ENCODE measurements at places on chromosomes 2 and 18. TPM values are rescaled to one million over a fixed set of nuclear protein-coding genes. Genes with fewer than 3 reads are reported as not detected.

- DNase-seq: no peak
Observed at GRCh38 chr2:105765415-105766299, 20.9 kb downstream of the NCK2 start.

DNA sequence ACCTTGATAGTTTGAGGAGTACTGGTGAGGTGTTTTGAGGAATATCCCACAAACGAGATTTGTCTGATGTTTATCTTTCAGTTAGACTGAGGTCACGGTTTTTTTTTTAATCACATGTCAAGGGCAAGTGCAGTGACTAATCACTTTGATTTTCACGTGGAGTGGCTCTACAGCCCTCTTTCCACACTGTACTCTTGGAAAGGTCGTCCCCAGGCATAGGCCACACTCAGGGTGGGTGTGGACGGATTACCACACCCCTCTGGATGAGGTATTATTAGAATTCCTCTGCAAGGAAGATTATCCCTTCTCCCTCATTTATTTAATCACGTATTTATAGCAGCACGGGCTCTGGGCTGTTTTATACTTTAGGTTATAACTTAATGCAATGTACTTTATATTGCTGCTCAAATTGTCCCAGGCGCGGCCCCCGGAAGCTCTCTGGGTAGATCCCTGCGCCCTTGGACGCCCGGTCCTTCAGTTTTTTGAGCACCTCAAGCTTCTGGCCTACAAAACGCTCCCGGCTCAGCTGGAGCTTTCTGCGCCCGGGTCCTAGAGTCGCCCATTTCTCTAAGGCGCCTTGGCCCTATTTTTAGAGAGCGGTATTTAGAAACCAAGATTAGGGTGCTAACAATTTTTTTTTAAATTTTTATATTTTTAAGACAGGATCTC is 515 bp upstream of the PLEKHB2 start:
- peak; percentile 50 for DNase-seq

Gene RAB31
- total RNA-seq: 37.5 TPM

DNA sequence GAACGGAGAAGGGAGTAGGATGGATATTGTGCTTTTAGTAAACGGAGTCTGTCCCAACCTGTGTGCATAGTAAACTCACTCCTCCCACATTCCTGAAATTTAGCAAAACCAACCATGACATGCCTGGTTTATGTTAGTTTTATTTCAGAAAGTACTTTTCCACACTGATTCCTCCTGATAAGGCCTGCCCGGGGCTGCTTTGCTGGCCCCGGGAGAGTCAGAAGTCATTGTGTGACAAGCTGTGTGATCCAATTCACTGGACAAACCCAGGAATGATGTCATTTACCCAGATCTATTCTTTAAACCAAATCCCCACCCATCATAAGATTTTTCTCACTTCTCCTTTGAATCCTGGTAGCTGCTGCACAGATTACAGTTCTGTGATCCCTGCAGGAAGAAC is 109.0 kb downstream of the SETBP1 start:
- DNase-seq: no peak

DNA sequence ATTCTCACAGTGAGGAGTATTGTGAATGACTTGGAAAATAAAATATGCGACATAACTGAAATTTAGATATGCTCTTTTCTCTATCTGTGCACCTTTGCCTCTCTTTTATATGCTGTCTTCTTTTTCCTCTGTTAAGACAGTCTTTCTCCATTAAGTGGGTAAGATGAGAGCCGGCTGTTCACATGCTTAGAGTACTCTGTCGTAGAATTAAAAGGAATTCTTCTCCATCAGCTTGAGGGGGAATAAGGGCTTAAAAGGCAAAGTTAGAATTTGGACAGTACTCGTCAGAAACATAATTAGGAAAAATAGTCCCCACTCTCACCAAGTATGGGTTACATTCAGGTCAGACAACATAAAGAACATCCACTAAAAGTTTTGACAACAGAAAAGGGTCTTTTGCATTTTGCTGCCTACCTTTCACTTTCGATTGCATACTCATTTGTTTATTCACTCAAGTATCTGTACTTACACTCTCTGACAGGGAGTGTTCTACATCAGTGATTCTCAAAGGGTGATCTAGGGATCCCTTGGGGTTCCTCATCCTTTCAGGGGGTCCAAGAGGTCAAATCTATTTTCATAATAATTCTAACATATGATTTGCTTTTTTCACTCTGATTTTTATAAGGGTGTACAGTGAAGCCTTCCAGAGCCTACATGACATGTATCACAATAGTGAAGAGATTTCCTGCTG is 48.0 kb downstream of the ARHGAP15 start:
- DNase-seq: no peak

Gene CRACDL
- total RNA-seq: 2.0 TPM

DNA sequence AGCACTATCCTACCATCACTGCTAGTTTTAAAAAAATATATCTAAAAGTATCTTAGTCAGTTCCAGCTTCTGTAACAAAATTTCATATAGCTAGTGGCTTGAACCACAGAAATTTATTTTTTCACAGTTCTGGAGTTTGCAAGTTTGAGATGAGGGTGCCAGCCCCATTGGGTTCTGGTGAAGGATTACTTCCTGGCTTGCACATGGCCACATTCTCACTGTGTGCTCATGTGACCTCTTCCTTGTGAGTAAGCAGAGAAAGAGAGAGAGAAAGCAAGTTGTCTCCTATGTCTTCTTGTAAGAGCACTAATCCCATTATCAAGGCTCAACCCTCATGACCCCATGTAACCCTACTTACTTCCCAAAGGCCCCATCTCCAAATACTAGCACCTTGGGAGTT is 158.9 kb downstream of the DOK6 start:
- DNase-seq: no peak

DNA sequence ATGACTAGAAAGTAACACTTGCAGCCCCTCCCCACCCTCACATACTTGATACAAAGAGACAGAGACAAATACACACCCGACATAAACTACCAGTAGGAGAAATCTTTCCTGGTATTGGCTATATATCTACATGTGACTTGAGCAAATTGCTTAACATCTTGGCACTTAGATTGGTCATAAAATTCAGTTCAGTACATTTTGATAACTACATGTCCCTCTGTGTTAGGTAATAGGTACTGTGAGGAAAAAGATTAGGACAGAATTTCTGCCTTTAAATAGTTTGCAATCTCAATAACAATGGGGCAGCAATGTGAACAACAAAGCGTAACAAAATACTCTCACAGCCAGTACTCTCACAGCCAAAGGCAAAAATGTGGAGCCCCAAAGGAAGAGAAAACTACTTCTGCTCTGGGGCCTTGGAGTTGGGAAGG is 670.0 kb upstream of the ACVR2A start:
- no peak for DNase-seq

DNA sequence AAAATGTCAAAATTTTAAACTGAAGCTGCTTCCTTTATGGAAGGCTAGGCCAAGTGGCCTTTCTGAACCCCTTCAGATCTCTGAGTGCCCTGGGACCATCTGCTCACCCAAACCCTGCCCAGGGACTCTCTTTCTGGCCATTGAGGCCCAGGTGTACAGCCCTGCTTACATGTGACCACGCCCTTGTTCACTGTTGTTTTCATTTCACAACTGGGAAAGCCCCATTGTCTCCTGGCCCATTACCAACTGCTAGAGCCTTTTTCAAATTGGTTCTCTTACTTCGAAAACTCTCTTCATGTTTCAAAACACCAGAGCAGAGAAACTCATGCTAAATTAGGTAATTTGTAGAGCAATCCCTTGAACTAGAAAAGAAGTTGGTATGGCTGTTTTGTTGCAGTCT is 219.5 kb upstream of the TANK start:
- no peak for DNase-seq

DNA sequence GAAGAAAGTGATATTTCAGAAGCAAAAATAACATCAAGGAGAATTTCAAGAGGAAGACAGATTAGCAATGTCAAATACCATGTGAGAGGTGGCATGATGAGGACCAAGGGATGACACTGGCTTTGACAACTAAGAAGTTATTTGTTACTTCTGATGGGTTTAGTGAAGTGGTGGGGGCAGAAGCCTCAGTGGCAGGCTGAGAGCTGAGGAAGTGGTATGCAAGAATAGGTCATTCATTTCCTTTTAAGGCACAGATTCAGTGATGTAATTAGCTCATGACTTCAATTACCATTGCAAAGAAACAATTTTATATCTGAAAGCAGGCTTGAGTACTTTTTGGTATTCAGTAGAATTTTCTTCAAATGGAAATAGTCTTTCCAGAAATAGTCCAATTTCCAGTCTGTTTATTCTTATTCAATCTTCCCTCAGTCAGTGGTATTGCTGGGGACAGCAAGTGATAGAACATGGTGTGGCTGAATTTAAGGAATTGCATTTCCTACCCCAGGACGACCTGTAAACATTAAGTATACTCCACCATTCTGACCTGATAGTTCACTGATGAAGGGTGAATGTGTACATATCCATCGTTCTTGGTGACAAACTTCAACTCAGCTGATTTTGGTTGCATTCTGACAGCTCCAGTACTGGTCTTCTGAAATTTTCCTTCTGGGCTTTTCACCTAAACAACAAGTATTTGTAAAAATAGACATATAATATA is 28.2 kb downstream of the GEMIN6 start:
- no peak for DNase-seq

- DNase-seq: no peak
Observed at GRCh38 chr2:229543176-229543873, 171.0 kb downstream of the DNER start.
